Hematopoietic multipotent progenitor cell treated with erythropoietin and hydrocortisone succinate and interleukin-3 and kit ligand, for 4 days (in vitro differentiated cells): ENCODE measurements at places on chromosomes 4 and X.
A peak's percentile ranks its signal among the peaks of the same experiment; 100 is the strongest.

- no peak for DNase-seq
These were observed 53.6 kb upstream of the FUNDC1 start for GRCh38 chrX:44596277-44596676.

DNA sequence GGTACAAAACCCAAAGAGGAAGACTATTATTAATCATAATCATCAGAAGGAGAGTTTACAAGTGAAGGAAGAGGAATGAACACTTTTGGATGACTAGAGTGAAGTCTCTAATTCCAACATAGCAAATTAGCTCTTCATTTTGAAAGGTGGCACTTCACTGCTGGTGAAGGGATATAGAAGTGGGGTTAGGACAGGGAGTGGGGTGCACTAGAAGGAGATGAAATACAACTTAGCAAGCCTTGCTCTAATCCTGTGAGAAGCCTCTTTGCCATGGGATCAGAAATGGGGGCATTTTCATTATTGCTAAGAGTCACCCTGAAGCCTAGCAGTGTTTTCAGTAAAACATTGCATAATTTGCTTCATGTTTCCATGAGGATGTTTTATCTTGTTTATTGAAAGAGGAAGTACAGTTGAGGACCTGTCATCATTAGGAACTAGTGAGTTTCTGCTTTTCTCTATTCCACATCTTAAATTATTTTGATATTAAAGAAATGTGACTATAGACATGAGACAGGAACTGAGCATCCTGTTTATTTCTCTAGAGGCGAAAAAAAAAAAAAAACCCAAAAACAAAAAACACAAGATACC is 9.3 kb upstream of the GRPR start:
- DNase-seq = peak; percentile 55

- DNase-seq = no peak
These were observed 395.8 kb downstream of the NAF1 start for GRCh38 chr4:162770761-162771490.

DNA sequence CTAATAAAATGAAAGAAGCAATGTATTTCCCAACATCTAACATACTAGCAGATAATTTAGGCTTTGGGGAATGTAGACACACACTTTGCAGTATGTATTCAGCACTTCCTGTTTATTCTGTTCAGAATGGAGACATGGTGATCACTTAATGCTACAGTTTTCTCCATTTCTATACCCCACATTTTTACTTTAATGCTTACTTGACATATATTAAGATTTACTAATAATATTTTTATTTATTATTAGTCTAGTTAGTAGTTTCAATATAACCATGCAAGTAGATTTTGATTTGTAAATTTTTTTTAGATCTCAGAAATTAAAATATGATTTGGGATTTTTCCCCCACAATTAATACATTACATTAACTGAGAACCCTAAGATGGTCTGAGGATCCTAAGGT is 98.4 kb downstream of the PRSS12 start:
- DNase-seq = no peak

- DNase-seq = no peak
These were observed 830 bp upstream of the SHROOM2 start for GRCh38 chrX:9785254-9785943.

DNA sequence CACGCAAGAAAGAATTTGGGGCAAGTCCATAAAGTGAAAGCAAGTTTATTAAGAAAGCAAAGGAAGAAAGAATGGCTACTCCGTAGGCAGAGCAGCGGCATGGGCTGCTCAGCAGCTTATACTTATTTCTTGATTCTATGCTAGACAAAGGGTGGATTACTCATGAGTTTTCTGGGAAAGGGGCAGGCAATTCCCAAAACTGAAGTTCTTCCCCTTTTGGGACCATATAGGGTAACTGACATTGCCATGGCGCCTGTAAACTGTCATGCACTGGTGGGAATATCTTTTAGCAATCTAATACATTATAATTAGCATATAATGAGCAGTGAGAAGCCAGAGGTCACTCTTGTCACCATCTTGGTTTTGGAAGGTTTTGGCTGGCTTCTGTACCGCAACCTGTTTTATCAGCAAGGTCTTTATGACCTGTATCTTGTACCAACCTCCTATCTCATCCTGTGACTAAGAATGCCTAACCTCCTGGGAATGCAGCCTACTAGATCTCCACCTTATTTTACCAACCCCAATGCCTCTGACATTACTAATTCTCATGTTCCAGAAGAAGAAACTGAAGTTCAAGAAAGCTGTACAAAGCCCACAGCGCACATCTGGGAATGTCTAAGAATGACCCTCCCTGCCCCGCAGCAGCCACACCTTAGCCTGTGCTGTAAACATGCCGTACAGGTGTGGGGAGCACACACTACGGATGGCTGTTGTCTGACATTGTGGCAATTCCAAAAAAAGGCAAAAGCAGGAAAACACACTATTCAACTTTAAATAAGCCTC is 18.6 kb downstream of the RXFP1 start:
- no peak for DNase-seq

DNA sequence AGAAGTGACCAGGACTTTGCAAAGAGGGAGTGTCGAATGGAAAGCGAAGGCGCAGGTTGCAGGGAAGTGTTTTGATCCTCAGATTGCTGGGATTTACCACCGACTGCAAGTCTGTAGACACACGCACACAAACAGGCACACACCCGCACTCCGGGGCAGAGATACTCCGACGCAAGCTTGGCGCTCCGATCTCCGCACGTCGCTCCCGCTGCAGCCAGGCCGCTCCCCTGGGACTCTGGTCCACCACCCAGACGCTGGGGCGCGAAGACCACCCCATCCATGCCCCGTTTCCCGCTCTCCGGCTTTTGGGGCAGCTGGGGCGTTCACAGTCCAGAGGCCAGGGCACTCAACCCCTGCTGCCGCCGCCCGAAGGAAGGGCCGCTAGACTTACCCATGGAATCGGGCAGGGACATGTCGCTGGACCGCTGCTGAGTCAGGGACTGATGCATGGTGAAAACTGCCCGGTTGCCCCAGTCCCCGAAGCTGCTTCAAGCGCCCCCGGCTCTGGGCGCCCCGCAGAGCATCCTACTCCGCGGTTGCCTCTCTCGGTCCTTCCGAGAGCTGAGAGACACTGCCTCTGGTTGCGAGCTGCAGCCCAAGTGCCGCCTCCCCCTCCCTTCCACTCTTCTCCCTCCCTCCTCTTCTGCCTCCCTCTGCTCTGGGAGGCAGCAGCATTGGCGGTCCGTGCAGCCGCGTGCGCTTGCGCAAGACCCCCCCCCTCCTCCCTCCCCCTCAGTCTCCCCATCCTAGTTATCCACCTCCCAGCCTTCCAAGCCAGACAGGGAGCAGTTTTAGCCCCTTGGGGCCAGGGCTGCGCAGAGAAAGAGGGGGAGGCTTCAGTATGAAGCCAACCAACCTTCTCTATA is at the start of gene TMEM255A:
TMEM255A (minus strand) TSS at position 601 of the 866 bp plus-strand sequence; CDS start at position 449, 152 bp downstream.
- DNase-seq = peak; percentile 23

- no peak for DNase-seq
These were observed 153.9 kb upstream of the STK26 start for GRCh38 chrX:131869182-131869581.

- DNase-seq = peak; percentile 7
These were observed 1930.5 kb upstream of the AGA start for GRCh38 chr4:179372746-179373145.

DNA sequence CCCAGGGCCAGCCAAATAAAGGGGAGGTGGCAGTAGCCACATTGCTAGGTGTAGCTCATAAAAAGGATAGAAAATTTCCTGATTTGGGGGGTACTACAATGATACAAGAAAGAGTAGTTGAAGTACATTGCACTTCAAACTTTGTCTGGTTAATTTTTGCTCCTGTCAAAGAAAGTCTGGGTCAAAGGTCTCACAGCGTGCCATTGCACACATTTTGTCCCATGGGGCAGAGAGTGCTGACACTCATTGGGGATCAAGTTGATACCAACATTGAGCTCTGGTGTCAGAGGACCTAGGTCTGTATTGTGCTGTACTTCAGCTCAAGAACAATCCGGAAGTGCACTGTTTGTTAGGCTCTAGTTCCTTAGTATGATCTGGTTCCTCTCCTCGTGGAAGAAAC is 229.2 kb upstream of the AGTR2 start:
- DNase-seq = no peak
